ENCODE measurements at places on chromosomes 13 and 19.
A peak's percentile ranks its signal among the peaks of the same experiment; 100 is the strongest.

DNA sequence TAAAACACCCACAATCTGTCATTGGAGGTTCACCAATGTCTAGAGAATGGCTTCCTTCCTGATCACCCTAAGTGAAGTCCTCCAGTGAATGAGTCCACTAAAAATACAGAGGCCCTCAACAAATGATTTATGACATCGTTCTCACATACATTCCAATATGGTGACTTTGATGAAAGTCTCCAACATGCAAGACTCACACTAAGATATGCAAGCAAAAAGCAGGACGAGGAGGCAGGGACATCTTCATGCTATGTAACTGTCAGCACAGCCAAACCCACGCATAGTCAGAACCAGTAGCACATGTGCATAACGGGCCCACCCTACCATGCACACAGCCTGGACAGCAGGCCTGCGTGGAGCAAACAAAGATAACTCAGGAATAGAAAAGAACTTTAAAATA is 16.6 kb upstream of the LSM14A start:
- no peak for DNase-seq
- no peak overlapping the region for H3K4me3 ChIP-seq
- H3K27ac ChIP-seq: no peak overlapping the region
- no peaks in the 10 kb centered on the region for H3K27me3 ChIP-seq
- no peaks in the 10 kb centered on the region for H3K36me3 ChIP-seq

DNA sequence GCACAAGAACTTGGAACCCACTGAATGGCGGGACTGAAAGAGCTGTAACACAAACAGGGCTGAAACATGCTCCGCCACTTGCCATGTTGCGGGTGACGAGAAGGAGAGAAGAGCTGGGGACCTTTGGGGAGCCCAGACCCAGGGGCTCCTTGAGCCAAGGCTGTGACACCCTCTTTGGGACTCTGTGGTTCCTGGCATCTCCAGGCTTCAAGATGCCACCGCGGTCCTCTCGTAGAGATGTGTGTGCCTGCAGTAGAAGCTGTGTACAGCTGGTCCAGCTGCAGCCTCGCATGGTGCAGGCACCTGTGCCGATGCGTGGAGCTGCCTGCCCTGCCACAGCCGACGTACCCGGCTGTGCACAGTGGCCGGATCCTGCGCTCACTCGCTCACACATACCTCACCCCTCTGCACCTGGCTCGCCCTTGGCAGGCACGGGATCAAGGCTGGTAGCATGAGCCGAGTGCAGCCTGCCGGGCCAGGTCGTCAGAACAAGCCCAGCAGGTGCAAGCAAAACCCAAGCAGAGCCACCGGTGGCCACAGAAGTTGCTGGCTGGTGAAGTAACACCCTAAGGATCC is 1385.8 kb downstream of the PCDH9 start:
- no peaks in the 10 kb centered on the region for H3K4me1 ChIP-seq
- no peak for DNase-seq
- no peaks in the 10 kb centered on the region for H3K36me3 ChIP-seq
- H3K27me3 ChIP-seq: no peaks in the 10 kb centered on the region
- no peak overlapping the region for H3K27ac ChIP-seq

- H3K4me3 ChIP-seq: peak overlapping the region; percentile 98
- H3K27me3 ChIP-seq: no peaks in the 10 kb centered on the region
- peak overlapping the region; percentile 94 for H3K27ac ChIP-seq
- peaks cover 34% of the 10 kb centered on the region for H3K4me1 ChIP-seq
- peak; percentile 83 for DNase-seq
These were observed 1.0 kb upstream of the KRI1 start for GRCh38 chr19:10566658-10567410.

GRCh38 chr19:14890643-14891379 is 4.9 kb upstream of the OR7A17 start:
- H3K4me1 ChIP-seq: peaks cover 6% of the 10 kb centered on the region
- no peak overlapping the region for H3K27ac ChIP-seq
- H3K36me3 ChIP-seq: no peaks in the 10 kb centered on the region

- no peaks in the 10 kb centered on the region for H3K4me1 ChIP-seq
- no peak overlapping the region for H3K27ac ChIP-seq
- no peak for DNase-seq
These were observed 148.4 kb upstream of the TMTC4 start for GRCh38 chr13:100822871-100823443.

- H3K4me3 ChIP-seq: no peak overlapping the region
- DNase-seq: no peak
- peaks cover 2% of the 10 kb centered on the region for H3K27me3 ChIP-seq
- H3K4me1 ChIP-seq: no peaks in the 10 kb centered on the region
- H3K36me3 ChIP-seq: no peaks in the 10 kb centered on the region
These were observed 108.5 kb downstream of the SOX1 start for GRCh38 chr13:112175162-112176075.

- H3K27me3 ChIP-seq: no peaks in the 10 kb centered on the region
- no peaks in the 10 kb centered on the region for H3K36me3 ChIP-seq
- H3K4me3 ChIP-seq: peak overlapping the region; percentile 83
- DNase-seq: peak; percentile 69
- peaks cover 46% of the 10 kb centered on the region for H3K4me1 ChIP-seq
These were observed 104.4 kb downstream of the TM9SF2 start for GRCh38 chr13:99605420-99606323.

DNA sequence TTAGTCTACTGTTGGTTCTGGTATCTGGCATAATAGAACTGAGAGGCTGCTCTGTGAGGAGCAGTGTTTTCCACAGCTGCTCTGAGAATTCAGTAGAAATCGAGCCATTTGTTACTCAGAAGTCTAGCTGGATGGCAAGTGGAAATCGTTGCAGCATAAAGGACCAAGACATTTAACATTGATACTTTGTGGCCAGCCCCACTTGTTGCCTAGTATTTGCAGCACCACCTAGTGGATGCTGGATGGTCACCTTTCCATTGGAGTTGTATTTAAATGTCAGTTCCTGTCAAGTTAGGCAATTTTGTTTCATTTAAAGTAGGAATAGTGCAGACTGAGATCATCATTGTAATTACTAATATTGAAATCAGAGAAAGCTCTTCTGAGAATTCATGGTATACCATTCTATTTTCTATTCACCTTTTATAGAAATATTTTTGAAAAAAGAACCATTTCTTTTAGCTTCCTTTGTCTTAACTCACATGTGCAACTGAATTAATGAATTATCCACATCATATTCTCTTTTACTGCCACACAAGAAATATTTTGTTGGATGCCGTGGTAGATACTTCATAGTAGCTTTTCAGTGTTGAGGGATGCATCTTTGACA is 64.6 kb downstream of the PDS5B start:
- no peak overlapping the region for H3K4me3 ChIP-seq
- DNase-seq: peak; percentile 80
- H3K27ac ChIP-seq: peak overlapping the region; percentile 72
- peaks cover 26% of the 10 kb centered on the region for H3K36me3 ChIP-seq
- H3K27me3 ChIP-seq: no peaks in the 10 kb centered on the region

GRCh38 chr19:12085074-12085818 is 20.7 kb downstream of the ZNF844 start:
- peaks cover 16% of the 10 kb centered on the region for H3K36me3 ChIP-seq
- no peaks in the 10 kb centered on the region for H3K4me1 ChIP-seq
- H3K27me3 ChIP-seq: no peaks in the 10 kb centered on the region
- DNase-seq: no peak
- H3K4me3 ChIP-seq: no peak overlapping the region
- no peak overlapping the region for H3K27ac ChIP-seq

GRCh38 chr13:79662882-79663281 is 181.9 kb downstream of the NDFIP2 start:
- no peaks in the 10 kb centered on the region for H3K4me1 ChIP-seq
- no peaks in the 10 kb centered on the region for H3K36me3 ChIP-seq
- no peak overlapping the region for H3K27ac ChIP-seq
- H3K4me3 ChIP-seq: no peak overlapping the region

All from activated CD4-positive, alpha-beta T cell treated with anti-CD3 and anti-CD28 coated beads for 36 hours (primary cell).